Smooth muscle cell of bladder (primary cell): ENCODE measurements at places on chromosomes 5 and 9. TPM values are rescaled to one million over a fixed set of nuclear protein-coding genes. Genes with fewer than 3 reads are reported as not detected.

SPAAR gene
- 0.18 TPM in 1 of 2 replicates, not detected in the other for total RNA-seq

BASP1 gene
- total RNA-seq: 241 and 276 TPM in 2 replicates

NOL8 gene
- 18.9 and 28.8 TPM in 2 replicates for total RNA-seq

SCGB3A2 gene
- total RNA-seq: not detected in 2 replicates

NRG2 gene
- total RNA-seq: 0.18 and 0.28 TPM in 2 replicates
